ENCODE measurements at places on chromosomes 3 and 15. TPM values are rescaled to one million over a fixed set of nuclear protein-coding genes. Genes with fewer than 3 reads are reported as not detected.

The PLCB2 gene
- total RNA-seq = 1.5 TPM

The AQP9 gene
- 0.75 TPM for total RNA-seq

The SUSD5 gene
- total RNA-seq = 1.4 TPM

The PLSCR5 gene
- total RNA-seq = not detected

The SLC51B gene
- total RNA-seq = not detected

The RBP2 gene
- total RNA-seq = not detected

The CMTM8 gene
- 7.5 TPM for total RNA-seq

The LPP gene
- total RNA-seq = 199 TPM

The MITF gene
- total RNA-seq = 5.8 TPM

The ISLR2 gene
- 1.2 TPM for total RNA-seq

The COL6A6 gene
- total RNA-seq = not detected

The DENND6A gene
- total RNA-seq = 16.8 TPM

The SHC4 gene
- 4.2 TPM for total RNA-seq

The RTP3 gene
- total RNA-seq = not detected

The ECE2 gene
- total RNA-seq = not detected

The EPHB1 gene
- total RNA-seq = 10.8 TPM

The CCDC13 gene
- total RNA-seq = 0.33 TPM

The RNF7 gene
- total RNA-seq = 174 TPM

The PLA2G4D gene
- total RNA-seq = not detected

The LRRC31 gene
- total RNA-seq = not detected

The SNRPN gene
- total RNA-seq = 201 TPM

The MAP1A gene
- total RNA-seq = 2.5 TPM

The EFL1 gene
- total RNA-seq = 21.8 TPM

The TNFAIP8L3 gene
- total RNA-seq = 0.92 TPM

The DISP2 gene
- 2.2 TPM for total RNA-seq

The DUOXA2 gene
- not detected for total RNA-seq

The CPEB1 gene
- total RNA-seq = 5.5 TPM

The SAXO2 gene
- 0.79 TPM for total RNA-seq

The SUCLG2 gene
- total RNA-seq = 38.1 TPM

The TUSC7 gene
- total RNA-seq = not detected

Measured in kidney epithelial cell (primary cell).